ENCODE measurements at places on chromosomes 13 and 19.

DNA sequence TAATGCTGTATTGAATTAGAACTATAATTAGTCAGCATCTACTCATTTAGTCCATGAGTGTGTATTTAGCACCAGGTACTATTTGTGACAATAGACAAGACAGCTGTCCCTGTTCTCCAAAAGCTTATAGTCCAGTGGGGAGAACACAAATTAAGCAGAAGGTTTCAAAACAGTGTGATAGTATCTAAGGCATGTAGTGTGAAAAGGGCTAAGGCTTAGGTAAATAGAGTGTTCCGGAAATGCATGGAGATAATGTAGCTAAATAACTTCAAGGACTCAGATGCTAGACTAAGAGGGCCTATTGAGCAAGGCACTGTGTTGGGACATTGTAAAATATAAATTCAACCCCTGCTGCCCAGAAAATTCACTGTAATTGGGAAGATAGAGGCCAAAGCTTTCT lies 144.1 kb upstream of the MIR17HG start:
- no peak for DNase-seq

DNA sequence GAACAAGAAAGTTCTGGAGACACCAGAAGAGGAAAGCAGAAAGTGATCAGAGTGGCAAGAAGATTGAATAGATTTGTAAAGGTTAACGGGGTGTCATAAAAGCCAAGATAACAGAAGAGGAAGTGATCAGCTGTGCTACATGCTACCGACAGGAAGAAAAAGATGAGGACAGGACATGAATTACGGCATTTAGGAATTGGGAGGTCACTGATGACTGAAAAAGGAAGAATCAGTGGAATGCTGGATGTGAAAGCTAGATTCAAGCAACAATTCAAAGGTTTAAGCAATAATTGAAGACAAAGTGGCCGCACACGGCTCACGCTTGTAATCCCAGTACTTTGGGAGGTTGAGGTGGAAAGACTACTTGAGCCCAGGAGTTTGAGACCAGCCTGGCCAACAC lies 15.1 kb downstream of the ZNF160 start:
- no peak for DNase-seq

DNA sequence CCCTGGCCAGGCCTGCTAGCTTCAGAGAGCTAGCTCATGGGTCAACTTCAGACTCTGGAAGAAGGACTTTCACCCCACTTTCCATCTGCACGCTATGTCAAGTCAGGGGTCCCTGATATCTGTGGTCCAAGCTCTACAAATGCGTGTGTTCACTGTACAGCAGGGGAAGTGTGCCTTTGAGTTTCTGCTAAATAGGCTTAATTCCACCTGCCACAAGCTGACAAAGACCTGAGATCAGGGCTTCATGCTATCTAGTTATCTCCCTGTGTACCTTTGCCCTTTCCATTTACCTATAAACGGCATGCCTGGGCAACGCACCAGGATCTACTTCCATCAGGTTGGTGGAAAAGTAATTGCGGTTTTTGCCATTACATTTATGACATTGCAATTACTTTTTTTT lies 10.7 kb upstream of the SULT2A1 start:
- DNase-seq = no peak

DNA sequence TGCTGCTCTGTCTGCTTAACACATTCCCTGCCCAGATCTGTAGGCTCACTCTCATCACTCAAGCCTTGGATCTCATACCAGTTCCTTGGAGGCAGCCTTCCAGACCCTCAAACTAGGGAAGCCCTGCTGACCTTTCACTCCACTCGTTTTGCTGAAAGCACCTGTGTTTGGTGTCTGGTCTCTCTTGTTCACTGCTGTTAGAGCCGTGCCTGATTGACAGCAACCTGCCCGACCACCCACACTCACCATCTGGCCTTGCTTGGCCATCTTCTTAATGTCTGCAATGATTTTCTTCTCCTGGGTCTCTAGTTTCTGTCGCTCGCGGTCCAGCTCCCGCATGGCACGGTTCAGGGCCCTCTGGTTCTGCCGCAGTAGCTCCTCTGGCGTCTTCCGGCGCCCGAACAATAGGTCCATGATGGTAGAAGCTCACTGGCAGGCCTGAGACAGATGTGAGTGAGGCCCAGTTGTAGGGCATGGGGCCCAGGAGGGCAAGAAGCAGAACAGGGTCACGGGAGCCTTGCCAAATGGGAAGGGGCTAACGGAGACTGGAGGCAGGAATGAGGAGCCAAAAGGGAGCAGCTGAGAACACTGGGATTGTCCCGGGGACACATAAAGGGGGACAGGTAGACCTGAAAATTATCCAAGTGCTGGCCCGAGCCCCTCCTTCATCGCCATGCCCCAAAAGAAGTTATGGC lies 959 bp downstream of the CHMP2A start:
- no peak for DNase-seq

- DNase-seq = no peak
These were observed 265.9 kb downstream of the TBC1D4 start for GRCh38 chr13:75216038-75216437.

GRCh38 chr19:53894707-53895106 lies 12.7 kb downstream of the PRKCG start:
- DNase-seq = no peak

DNA sequence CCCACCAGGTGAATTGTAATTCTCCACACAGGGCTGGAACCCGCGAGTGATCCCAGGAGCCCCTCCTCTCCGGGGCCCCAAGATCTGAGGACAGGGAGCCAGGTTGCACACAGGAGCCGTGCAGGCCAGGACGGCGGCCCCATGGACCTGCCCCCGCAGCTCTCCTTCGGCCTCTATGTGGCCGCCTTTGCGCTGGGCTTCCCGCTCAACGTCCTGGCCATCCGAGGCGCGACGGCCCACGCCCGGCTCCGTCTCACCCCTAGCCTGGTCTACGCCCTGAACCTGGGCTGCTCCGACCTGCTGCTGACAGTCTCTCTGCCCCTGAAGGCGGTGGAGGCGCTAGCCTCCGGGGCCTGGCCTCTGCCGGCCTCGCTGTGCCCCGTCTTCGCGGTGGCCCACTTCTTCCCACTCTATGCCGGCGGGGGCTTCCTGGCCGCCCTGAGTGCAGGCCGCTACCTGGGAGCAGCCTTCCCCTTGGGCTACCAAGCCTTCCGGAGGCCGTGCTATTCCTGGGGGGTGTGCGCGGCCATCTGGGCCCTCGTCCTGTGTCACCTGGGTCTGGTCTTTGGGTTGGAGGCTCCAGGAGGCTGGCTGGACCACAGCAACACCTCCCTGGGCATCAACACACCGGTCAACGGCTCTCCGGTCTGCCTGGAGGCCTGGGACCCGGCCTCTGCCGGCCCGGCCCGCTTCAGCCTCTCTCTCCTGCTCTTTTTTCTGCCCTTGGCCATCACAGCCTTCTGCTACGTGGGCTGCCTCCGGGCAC lies 3.9 kb downstream of the FFAR1 start:
- DNase-seq = no peak

- DNase-seq = no peak
These were observed 288.0 kb upstream of the SLC10A2 start for GRCh38 chr13:103354171-103354570.

DNA sequence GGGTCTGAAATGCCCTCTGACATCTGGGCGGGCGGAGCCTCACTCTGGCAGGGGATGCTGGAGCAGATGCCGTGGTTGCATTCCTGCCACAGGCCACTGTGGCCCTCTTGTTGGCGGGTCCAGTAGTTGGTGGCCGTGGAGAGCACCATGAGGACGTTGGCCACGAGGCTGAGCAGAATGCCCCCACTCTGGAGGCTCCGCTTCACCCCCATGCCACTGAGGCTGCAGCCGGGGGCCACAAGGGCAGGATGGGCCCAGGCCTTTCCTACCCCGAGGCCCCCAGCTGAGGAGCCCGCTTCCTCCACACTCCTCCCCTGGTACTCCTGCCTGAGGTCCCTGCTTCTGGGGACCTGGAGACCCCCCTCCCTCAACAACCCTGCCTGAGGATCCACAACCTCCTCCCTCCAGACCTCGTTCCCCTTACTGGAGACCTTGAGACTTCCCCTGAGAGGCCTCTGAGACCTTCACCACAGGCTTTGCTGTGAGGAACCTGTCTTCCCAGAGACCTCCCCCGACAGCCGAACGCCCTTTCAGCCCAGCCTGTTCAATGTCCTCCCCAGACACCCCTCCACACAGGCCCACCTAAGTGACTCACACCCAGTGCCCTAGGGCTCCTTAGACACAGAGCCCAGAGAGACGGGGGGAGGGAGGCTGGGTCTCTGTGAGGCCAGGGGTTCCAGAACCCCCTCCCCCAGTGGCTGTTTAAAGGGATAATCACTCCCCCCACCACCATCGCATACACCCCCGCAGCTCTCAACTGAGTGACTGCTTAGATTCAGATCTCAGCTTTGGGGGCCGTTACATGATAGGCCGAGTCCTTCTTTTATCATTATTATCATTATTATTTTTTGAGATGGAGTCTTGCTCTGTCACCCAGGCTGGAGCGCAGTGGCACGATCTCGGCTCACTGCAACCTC lies at the start of gene CLDND2:
CLDND2 (minus strand) TSS at position 638 of the 917 bp plus-strand sequence; CDS start at position 212, 426 bp downstream.
- DNase-seq = no peak

DNA sequence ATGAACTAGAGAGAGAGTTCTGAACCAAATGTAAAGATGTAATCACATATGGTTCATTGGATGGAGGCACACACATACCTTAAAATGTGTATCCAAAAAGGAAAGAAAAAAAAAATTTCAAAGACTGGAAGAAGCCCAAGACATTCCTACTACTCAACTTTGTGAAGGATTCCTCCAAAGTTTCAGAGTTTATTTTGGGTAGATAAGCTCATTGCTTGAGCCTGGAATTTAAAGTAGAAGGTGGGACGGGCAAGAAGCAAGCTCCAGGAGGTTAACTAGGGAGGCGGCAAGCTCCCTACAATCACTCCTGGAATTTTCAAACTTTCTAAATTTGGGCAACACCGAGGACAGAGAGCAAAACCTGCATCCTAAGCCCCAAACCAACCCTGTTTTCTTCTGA lies 1.9 kb downstream of the TSHZ3 start:
- no peak for DNase-seq

DNA sequence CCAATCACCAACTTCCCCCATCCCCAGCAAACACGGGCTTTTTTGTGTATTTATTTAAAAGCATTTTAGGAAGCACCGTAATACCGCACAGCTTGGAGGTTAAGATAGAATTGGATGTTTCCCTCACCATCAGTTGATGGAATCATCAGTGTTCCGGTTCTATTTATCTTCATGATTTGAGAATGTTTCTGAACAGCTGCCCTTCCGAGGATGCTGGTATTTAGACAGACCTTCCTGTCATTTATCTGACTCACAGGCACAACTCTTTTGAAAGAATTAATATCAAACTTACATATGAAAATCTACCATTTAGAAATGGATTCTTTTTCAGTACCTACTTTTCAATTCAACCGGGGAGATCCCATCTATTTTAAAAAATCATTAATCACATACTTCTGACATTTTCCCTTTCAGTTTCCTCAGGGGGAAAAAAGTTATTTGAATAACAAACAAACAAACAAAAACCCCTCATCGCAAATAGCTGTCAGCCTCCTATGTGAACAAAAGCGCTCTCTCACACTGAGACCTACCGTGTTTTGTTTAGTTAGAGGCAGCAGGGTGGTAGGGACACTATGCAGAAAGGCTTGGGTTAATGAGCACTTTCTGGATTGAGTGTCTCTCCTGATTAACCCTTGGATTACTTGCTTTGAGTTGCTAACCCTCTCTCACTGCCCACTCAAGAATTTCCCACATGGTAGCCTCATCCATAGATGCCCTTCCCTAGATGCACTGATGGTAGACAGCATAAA lies 189.3 kb downstream of the TM9SF2 start:
- no peak for DNase-seq

GRCh38 chr19:11414544-11414943 lies 4.6 kb downstream of the RGL3 start:
- DNase-seq = no peak

DNA sequence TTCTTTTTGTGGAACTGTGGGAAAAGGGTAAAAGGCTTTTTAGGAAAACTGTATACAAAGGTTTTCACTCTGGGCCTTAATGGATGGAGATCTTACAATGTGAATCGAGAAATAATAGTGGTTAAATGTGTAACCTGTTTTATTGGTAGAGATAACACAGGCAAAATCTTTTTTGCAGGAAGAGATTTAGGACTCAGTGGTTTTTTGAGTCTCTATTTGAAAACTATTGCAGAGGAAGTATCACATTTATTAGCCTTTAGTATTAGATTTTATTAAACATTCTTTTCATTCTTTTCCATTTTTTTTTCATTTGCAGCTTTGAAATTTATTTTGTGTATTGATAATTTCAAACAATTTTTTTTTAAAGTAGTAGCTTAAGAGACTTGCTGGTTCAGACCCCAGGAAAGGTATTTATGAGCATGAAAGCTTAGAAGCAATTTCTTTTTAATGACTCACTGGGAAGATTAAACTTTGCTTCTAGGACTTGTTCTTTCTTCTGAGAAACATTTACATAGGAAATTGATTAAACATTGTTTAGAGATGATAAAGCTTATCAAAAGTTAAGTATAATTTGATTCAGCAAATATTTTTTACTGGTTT lies 10.5 kb downstream of the KLF5 start:
- DNase-seq = no peak

GRCh38 chr19:10195199-10195519 lies 406 bp upstream of the DNMT1 start:
- no peak for DNase-seq

- no peak for DNase-seq
These were observed 105.5 kb downstream of the KDM4B start for GRCh38 chr19:5074407-5074806.

DNA sequence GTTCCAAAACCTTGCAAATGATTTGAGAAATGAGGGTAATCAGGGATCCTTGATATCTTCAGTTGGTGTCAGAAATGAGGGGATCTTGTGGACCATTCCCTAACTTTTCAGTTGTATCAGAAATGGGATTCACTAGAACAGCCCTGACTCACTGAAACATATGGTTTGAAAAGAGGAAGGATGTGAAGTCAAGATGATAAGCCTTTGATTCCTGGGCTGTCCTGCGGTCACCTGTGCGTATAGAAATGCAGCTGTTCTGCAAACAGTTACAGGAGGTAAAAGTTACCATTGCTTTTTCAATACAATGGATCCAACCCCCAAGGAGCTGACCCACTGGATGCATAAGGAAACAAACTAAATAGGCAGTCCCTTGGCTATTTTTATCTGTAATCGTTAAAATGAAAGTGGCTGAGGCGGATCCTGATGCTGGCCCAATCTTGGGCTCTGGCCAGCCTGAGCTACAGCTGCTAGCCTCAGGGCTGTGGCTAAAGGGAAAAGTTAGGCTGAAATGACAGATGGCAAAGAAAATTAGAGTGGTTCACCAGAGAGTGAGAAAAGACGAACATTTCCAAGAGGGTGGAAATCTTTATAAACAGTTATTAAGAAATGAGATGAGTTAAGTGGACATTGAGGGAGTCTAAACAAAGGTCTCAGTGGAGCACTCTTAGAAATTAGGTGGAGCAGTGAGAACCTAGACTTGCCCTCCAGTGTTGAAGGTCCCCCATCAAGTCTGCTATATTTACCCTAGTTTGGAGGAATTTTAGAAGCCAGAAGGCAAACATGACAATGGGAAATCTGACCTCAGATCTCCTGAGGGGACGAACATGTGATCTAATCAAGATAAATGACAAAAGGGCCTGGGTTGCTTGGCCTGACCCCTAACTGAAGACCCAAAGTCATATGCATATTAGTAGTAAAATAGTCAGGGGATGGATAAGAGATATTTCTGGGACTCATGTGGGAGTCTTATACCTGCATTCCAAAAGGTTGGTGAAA lies 7.6 kb downstream of the SIGLECL1 start:
- DNase-seq = no peak
